ENCODE measurements at places on chromosomes 3 and 15.
A peak's percentile ranks its signal among the peaks of the same experiment; 100 is the strongest.

- no peak for DNase-seq
Observed at GRCh38 chr3:46090161-46090591, 62.9 kb upstream of the XCR1 start.

DNA sequence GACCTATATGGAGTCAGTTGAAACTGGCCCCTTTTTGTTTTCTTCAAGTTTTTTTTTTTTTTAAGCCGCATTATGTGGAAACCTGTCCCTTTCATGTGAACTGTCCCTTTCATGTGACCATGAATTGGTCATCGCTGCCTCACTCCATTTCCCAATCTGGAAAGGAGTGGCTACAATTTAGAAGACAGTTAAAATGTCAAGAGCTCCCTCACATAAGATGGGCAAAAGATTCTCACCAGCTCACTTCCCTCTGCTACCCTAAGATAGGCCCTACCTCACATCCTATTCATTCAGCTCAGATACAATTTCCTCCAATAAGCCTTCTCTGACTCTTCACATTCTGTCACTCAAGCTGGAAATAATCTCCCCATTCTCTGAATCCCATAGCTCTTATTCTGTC lies 111.3 kb upstream of the BCL6 start:
- DNase-seq = no peak

DNA sequence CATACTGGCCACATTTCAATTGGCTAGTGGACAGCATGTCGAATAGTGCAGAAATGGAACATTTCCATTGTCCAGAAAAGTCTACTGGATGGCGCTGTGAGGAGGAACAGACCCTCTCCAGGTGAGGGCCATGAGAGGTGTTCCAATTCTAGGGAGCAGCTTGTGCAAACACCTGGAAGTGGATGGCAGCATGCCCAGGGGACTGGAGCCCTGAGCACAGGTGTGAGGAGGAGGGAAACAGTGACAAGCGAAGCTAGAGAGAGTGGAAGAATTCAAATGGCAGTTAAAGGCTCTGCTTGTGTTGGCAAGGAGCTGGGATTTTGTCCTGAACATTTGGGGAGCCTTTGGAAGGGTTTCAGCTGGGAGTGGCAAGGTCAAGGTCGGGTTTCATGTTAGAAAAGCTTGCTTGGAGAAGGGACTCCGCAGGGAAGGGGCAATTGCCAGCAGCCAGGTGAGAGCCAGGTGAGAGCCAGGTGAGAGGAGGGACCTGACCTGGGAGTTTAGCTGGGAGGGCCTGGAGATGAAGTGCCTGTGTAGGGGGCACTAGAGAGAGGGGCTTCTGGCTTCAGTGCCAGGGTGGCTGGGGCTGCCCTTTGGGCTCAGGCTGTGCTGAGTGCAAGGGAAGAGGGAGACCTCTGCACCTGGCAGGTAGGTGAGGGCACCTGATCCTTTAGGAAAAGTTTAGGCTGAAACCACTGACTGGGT lies 93.8 kb downstream of the LINGO1 start:
- DNase-seq = no peak

- no peak for DNase-seq
Observed at GRCh38 chr3:101940521-101941317, 91.4 kb downstream of the NFKBIZ start.

- DNase-seq = peak; percentile 3
Observed at GRCh38 chr15:51621936-51622603, 501 bp downstream of the DMXL2 start.

Measured in activated naive CD4-positive, alpha-beta T cell (primary cell).